NCI-H524 treated with DMSO at 0.1 percent for 48 hours (cell line): ENCODE measurements at places on chromosomes 4 and X.

DNA sequence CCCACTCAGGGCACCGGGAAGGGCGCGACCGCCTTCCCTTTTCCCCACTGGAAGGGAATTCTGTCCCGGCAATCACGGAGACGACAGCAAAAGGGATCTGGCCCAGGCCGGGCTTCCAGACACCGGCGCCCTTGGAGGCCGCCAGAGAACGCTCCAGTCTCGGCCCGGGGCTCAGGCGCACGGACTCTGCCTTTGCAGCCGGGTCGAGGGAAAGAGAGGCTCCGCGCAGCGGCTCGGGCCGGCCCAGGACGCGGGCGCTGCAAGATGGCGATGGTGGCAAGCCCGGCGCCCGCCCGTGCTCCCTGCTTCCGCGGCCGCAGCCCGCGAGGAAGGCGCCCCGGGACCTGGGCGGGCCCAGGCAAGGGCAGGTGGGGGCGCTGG, 1.1 kb downstream of the CTBP1 start:
- no peak for DNase-seq

GRCh38 chrX:45145492-45146215, 55.0 kb downstream of the DIPK2B start:
- no peak for DNase-seq

- DNase-seq: no peak
Measured at GRCh38 chrX:65671286-65671685, 3.8 kb downstream of the MSN start.

- DNase-seq: no peak
Measured at GRCh38 chrX:99073551-99073950, 1336.5 kb downstream of the PCDH19 start.

GRCh38 chrX:11764602-11765067, 6.6 kb downstream of the MSL3 start:
- DNase-seq: no peak

- DNase-seq: no peak
Measured at GRCh38 chr4:38669208-38669607, 5.2 kb downstream of the KLF3 start.

DNA sequence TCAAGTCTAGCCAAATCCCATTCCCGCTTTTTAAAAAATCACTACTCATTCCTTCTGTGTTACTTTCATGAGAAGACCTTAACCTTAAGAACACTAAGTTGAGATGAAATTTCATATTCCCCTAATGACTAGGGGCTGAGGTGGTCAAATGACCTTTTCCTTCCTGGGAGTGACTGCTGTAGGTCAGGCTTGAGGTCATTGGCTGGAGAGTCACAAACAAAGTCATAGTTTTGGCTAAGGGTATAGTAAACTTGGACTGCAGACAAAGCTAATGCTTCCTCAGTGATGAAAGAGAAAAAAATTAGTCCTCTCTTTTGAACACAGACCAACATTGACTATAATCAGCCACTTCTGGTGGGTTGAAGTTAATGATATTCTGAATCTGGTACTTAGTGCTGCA, 16.0 kb upstream of the FGF2 start:
- DNase-seq: no peak

GRCh38 chrX:148923631-148924030, 423.2 kb downstream of the AFF2 start:
- DNase-seq: no peak

DNA sequence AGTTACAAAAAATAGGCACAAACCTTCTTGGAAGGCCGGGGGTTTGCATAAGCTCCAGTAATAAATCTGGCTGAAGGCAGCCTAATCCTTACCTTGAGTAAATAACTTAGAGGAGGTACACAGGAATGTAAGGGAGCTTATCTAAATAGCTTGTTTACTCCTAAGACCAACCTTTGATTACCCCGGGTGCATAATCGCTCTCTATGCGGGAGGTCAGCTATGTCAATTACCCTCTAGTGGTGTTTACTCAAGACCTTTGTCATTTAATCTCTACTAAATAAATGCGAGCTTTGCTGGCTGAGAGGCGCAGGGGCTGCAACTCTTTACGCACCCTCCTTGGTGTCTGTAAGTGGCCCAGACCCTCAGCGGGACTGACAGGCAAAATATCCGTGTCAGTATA, 50.2 kb upstream of the MAP9 start:
- DNase-seq: no peak

- no peak for DNase-seq
Measured at GRCh38 chr4:48804584-48805301, 24.7 kb upstream of the FRYL start.
